NCI-H526 treated with DMSO at 0.1 percent for 48 hours (cell line): ENCODE measurements at places on chromosomes 6 and 20.
A peak's percentile ranks its signal among the peaks of the same experiment; 100 is the strongest.

DNA sequence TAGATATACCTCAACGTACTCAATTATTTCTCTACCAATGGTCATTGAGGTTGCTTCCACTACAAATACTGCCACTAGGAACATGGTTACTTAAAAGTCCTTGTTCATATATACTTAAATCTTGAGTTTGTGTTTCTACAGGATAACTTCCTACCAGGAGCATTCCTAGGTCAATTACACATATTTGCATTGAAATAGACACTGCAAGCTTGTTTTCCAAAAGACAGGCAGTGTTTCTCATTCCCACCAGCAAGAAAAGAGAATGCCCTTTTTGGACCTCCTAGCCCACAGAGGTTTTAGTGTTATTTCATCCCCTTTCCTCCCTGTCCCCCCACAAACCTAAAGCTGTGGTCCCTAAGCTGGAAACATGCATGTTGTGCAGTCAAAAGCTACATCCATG lies 177.3 kb downstream of the ID4 start:
- no peak for DNase-seq

- DNase-seq, result no peak
Measured at GRCh38 chr20:1373614-1374013, 19.2 kb downstream of the FKBP1A start.

DNA sequence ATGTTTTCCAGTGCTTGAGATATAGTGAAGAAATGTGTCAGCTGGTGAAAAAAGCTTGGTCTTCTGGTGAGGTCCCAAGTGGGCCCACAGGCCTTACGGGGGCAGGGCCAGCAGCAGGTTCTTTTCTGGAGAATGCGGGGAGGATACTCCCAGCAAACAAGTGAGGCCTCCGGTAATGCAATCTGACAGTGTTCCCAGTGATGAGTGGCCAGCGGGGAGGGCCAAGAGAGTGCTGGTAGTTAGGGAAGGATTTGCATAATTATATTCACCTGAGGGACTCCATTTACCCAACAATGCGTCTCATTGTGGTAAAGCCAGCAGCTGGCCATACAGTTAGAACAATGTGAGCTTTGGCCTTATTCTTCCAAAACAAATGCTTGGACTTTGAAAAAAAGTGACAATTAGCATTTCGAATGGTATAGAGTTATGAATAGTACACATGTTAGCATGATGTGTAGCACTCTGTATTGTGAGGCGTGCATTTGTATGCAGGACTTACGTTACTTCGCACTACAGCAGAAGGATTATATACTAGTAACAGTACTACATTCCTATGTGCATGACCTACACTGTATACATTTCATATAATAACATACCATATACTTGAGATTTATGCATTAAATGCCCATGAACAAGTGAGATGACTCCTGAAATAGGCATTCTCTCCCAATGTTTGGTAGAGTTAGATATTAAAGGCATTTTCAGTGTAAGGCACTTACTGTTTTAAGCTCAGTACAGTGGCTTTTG lies 69.8 kb downstream of the MYB start:
- peak; percentile 100 for DNase-seq

GRCh38 chr20:33209789-33210188 lies 7.4 kb upstream of the BPIFA3 start:
- no peak for DNase-seq

DNA sequence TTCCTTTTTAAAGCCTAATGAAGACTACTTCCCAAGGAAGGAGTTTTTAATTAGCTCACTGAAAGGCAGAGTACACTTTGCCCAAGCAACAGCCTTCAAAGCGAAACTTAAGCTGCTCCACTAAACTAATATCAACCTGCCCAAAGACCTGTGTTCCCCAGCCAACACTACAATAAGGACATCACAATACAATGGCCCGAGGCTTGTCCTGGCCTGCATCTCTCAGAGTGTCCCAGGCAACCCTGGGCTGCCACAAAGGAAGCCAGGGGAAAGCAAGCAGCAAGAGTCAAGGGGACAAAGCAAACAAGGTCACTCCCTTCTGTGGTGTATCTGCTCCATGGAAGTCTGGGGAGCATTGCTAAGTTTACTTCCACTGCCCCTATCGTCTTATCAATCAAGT lies 52.3 kb downstream of the PIGU start:
- DNase-seq, result no peak

- DNase-seq, result no peak
Measured at GRCh38 chr6:170360476-170360875, 53.9 kb downstream of the FAM120B start.

DNA sequence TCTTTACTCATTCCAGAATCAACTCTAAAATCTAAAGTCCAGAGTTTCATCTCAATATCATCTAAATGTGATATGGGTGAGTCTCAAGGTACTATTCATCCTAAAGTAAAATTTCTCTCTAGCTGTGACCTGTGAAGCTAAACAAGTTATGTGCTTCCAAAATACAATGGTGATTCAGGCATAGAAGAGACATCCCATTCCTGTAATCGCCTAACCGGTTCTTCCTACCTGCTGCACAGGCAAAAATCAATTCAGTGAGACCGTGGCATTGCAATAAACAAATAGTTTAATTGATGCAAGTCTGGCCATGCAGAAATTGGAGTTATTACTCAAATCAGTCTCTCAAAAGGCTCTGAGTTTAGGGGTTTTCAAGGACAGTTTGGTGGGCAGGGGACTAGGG lies 232.8 kb downstream of the UBE3D start:
- no peak for DNase-seq

GRCh38 chr6:160462551-160463109 lies 114.5 kb downstream of the SLC22A3 start:
- DNase-seq, result no peak

DNA sequence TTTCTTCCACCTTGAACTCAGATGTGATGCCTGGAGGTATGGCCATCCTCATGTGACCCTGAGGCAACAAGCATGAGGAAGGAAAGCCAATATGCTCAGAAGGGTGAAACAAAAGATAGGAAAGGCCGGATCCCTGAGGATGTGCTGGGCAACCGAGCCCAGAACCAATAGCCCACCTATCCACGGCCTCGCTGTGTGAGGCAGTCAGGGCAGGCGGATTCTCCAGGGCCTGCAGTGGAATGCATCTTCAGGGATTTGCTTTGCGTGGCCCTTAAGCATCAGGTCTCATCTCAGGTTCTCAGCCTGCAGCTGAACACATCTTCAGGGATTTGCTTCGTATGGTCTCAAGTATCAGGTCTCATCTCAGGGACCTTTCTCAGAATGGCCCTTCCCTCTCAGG lies 139.8 kb downstream of the ANKRD60 start:
- no peak for DNase-seq

DNA sequence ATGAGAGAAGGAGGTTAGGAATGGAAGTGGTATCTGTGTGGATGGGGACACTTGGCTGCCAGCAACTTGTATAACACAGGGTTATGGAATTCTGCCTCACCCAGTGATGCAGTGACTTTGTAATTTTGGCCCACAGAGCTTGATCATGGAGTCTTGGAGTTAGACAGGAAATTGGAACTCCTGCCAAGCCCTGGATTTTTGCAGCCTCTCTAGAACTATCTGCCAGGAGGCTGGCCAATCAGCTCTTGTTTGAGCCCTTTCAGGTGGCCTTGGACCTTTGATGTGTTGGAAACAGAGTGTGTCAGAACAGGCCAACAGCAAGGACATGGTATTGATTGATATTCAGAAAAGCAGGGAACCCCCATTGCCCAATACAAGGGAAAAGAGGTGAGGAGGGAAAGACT lies 157.7 kb upstream of the GGTLC1 start:
- DNase-seq, result no peak

- DNase-seq, result no peak
Measured at GRCh38 chr20:61253640-61254511, 1.8 kb downstream of the CDH4 start.

DNA sequence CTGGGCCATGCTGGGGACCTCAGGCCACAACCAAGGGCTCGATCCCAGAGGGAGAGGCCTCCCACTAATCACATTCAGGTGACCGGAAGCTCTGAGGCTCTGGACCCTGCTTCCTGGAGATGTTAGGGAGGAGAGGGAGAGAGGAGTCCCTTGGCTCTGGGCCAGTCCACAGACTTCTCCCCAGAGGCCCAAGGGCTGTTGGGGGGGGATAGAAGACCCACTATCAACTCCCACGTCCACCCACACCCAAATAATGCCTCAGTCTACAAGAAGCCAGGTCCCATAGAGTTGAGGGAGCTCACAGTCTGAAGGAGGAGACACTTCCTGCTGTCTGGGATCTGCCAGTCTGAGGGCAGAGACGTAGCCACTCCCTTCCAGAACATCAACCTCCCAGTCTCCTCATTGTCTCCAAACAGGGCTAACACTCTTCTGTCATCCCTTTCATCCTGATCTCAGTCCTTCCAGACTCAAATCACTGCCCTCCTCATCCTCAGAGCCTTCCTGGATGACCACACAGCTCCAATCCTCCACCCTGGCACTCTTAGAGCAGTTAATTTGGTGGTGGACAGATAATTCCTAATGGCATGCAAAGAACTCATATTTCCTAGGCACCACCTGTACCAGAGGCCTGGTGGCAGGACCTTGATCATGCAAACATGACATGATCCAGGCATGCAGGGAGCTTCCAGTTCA lies 69.9 kb downstream of the MRPL14 start:
- no peak for DNase-seq

DNA sequence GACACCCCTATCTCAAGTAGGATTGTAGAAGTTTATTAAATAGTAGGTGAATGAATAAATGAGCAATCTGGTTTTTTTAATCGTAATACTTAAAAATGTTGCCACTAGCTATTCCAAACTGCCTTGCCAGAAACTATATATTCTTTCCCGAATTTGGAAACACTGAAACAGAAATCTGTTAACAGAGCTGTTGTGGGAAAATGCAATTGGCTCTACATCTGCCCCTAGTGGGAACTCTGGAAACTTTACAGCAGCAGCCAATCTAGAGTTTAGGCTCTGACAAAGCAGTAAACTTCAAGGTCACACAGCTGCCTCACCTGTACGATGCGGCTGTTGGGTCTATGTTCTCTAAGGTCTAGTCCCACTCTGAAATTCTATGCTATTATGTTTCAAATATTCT lies 41.7 kb downstream of the SYNE1 start:
- DNase-seq, result no peak
